Esophagus muscularis mucosa (tissue), 4 donors: ENCODE measurements at places on chromosomes 4 and X. TPM values are rescaled to one million over a fixed set of nuclear protein-coding genes. Genes with fewer than 3 reads are reported as not detected.

RIBC1 gene
- 0.42 TPM for total RNA-seq

CXCL8 gene
- total RNA-seq, result not detected

LIMCH1 gene
- 101 TPM for total RNA-seq

SYP gene
- total RNA-seq, result 6.5 TPM

CPLX1 gene
- total RNA-seq, result 1.3 TPM
